ENCODE measurements at places on chromosomes 4 and X.

DNA sequence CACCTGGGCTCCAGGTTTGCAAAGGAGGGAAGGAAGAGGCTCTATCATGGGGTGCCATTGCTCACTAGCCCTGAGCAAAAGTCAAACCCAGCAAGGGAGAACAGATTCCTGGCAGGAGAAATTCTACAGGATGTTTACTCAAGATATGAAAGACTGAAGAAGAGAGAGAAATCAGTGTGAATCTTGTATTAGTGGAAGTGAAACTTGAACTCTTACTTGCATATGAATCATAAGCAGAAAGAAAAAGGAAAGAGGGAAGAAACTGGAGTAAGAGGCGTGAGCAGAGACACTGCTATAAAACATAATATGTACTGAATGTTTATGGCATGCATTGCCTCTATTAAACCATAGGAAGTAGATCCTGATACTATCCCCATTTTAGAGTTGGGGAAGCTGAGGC lies 60.9 kb downstream of the C4orf46 start:
- DNase-seq: peak; percentile 35

DNA sequence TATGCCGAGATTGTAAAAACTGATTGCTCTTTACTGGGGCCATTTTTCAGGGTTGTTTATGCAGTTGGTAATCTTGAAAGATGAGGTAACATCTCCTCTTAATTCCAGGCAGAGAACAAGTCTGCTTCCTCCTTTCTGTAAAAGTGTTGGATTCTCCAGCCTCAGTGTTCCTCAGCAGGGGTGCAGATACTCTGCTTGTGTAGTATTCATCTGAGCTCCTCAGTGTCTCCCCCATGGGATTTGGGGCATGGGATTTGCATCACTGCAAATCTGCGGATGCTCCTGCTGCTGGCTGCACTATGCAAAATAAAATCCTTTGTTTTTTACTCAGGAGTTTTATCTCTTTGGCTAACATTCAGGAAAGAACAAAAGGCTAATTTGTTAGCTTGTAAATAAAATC lies 104.9 kb upstream of the ATP8A1 start:
- DNase-seq: no peak

DNA sequence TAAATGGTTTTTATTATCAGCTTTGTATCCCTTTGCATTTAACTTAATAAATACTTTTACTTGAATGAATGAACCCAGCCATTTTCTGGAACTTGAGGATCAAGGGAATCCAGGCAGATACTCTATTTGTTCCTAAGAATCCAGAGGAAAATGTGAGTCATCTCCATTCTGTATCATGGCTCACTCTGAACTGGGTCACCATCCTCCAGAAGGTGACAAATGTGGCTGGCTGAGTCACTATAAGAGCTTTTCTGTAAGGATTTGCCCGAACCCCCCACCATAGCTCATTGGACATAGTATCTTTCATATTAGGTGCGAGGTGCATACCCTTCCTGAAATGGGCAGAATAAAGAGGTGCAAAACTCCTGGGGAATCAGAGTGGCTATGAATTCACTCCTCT lies 25.8 kb downstream of the RTL9 start:
- no peak for DNase-seq

DNA sequence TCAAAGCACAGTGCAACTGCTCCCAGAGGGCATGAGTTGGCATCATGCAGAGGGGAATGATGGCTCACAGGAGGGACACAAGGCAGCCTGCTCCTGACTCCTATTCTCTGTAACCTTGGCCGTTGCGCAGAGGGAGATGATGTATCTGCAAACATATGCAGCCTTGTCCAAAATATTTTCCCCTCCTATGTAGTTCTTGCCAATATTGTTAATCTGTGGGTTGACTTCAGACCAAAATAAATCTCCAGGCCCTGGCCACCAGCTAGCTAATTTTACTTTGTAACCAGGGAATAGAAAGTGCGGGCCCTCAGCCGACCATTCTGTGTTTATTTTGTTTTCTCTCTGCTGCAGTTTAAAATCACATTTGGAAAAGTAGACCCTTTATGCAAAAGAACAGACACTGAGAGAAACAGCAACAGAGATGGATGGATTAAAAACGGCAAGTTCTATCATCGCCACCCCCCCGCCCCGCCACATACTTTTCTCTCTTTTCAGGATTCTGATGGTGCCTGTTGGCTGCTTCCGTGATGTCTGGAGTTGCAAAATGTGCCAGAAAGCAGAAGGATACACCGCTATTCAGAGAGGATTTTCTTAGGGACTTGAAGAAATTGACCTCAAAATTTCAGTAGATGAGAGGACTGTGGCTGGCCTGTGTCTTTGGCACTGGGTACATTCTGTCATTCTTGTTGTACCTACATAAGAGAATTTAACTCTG lies 185.3 kb upstream of the BCOR start:
- DNase-seq: no peak

DNA sequence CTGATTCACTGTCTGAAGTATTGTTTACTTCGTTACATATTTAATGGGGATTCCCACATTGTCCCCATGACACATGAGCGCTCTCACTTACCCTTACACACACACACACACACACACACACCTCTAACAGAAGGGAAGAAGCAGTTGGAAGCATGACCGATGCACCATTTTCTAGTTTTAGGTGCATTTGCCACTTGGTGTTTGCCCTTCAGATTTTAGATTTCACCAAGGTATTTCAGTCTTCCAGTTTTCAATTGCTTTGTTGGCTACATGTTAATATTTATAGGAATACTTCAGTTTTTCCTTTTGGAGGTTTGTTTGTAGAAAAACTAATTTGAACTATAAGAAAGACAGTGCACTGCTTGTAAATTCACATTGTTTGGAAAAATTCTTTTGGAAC lies 3.1 kb downstream of the POU4F2 start:
- DNase-seq: no peak

GRCh38 chr4:176779421-176779820 lies 13.3 kb downstream of the VEGFC start:
- DNase-seq: no peak
